ENCODE measurements at places on chromosomes 1 and 21.
A peak's percentile ranks its signal among the peaks of the same experiment; 100 is the strongest.

DNA sequence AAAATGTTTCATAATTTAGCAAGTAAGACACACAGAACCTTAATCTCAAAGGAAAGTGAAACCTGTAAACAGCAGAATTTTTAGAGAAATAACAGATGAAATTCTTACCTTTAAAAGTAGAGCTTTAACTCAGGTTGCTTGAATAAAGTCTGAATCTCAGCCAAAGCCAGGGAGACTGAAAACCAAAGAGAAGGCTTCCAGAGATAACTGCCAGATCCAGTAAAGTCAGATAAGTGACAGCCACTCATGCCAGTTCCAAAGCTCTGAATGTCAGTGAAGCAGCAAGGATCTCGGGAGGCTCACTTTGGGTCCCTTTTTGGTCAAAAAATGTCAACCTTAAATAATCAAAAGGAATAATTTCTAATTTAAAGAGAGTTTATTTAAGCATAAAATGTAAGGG lies 199.9 kb upstream of the CHRM3 start:
- DNase-seq, result no peak

- DNase-seq, result peak; percentile 31
Observed at GRCh38 chr21:32772281-32773047, 909 bp upstream of the PAXBP1 start.

DNA sequence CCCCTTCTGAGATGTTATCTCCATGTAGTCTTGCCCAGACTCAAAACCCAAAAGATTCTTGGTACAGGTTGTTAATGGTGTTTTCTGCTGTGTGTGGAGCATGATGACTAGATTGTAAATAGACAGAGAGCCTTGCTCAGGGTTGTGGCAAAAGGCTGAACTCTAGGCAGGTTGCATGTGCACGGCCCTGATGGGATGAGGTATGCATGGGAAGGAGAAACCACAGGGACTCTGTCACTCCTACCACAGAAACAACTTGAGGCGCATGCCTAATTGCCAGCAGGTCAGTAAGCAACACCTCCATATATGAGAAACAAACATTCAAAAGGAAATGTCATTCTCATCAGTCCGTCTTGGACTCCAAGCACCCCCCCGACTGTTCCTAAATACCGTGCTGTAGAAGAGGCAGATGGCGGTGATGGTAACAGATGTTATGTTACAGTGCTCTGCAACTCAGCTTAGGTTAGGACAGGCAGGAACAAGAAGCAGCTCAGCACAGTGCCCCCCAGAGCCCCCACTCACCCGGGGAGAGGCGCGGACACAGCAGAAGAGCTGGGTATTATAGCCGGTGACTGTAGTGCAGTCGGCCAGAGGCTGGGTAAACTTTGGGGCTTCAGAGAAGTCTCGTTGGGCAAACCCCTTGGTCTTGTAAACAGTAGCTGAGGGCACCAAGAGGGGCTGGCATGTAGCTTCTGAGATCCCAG lies 10.9 kb downstream of the MYBPHL start:
- no peak for DNase-seq

DNA sequence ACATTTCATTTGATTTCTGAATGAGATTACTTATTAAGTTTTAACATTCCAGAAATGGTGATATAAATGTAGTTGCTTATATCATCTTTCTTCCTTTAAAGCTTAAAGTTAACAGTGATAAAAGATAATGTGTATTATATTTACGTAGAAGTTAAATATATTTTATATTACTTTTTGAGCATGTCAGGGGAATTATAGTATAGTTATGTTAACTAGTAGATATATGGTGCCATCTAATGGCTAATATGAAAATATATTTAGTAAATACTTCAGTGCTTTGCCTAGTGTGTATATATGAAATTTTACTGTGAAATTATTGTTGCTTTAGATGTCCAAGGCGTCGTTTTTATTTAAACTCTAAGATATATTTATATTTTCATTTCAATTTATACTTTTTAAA lies 51.5 kb downstream of the SYT14 start:
- peak; percentile 44 for DNase-seq

- DNase-seq, result peak; percentile 71
Observed at GRCh38 chr1:22808186-22808675, 97.6 kb downstream of the EPHB2 start.

DNA sequence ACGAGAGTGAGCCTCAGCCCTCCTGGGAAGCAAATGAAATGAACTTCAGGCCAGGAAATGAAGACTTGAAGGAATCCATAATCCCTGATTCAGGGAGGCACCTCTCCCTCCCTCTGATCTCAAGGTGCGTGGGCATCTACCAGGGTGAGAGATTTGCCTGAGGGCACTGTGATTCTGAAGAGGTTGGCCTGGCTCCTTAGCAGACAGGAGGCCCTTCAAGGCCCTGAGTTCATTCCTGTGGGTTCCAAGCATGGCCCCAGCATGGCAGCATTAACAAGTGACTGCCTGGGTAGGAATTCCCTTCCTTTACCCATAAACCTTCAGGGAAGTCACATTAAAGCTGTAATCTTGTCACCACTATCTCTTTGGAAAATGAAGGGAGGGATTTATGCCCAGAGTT lies 29.8 kb upstream of the IFNGR2 start:
- no peak for DNase-seq
